CD4-positive, alpha-beta memory T cell (primary cell): ENCODE measurements at places on chromosomes 2 and 18. TPM values are rescaled to one million over a fixed set of nuclear protein-coding genes. Genes with fewer than 3 reads are reported as not detected.

The CTDSP1 gene
- total RNA-seq = 182 TPM

The NXPH2 gene
- total RNA-seq = not detected

DNA sequence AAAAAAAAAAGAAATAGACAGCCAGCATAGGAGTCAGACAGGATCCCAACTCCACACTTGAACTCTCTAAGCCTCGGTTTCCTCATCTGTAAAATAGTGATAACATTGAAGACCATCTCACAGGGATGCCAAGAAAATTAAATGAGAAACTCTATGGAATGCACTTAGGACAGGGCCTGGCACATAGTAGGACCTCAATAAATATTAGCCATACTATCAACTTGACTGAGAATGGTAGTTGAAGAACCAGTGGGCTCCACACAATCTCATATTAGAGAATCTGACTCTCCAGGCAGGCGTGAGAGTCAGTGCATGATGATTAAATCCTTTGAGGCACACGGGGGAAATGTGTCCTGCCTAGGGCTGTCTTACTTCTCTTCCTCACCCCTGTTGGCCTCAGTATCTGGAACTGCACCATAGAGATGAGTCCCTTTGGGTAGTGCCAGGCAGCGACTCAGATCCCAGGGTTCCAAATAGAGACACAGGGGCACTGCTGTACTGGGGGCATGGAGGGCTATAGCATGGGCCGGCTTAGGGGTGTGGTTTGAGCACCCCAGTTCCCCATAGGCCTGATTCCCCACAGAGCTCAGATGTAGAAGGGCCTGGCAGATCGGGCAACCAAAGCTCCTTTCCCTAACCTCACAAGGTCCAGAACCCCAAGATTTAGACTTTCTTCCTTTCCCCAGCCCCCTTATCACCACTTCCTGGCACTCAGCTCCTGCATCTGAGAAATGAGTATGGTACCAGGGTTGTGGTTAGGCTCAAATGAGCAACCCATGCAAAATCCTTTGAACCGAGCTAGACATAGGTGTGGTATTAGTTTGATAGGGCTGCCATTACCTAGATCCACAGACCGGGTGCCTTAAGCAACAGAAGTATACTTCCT is 51.3 kb upstream of the CAB39 start:
- H3K4me3 ChIP-seq = peak overlapping the region; percentile 3
- peaks cover 99% of the 10 kb centered on the region for H3K4me1 ChIP-seq
- H3K27ac ChIP-seq = peak overlapping the region; percentile 54

- H3K27me3 ChIP-seq = no peaks in the 10 kb centered on the region
- H3K27ac ChIP-seq = no peak overlapping the region
- H3K4me1 ChIP-seq = no peaks in the 10 kb centered on the region
- DNase-seq = no peak
- H3K36me3 ChIP-seq = no peaks in the 10 kb centered on the region
- H3K4me3 ChIP-seq = no peak overlapping the region
Measured at GRCh38 chr2:38244301-38244700, 132.8 kb downstream of the ATL2 start.

- no peaks in the 10 kb centered on the region for H3K36me3 ChIP-seq
- H3K27ac ChIP-seq = peak overlapping the region; percentile 14
- no peaks in the 10 kb centered on the region for H3K27me3 ChIP-seq
- no peak overlapping the region for H3K4me3 ChIP-seq
- H3K4me1 ChIP-seq = peaks cover 34% of the 10 kb centered on the region
Measured at GRCh38 chr2:241844831-241845578, 13.7 kb downstream of the PDCD1 start.

DNA sequence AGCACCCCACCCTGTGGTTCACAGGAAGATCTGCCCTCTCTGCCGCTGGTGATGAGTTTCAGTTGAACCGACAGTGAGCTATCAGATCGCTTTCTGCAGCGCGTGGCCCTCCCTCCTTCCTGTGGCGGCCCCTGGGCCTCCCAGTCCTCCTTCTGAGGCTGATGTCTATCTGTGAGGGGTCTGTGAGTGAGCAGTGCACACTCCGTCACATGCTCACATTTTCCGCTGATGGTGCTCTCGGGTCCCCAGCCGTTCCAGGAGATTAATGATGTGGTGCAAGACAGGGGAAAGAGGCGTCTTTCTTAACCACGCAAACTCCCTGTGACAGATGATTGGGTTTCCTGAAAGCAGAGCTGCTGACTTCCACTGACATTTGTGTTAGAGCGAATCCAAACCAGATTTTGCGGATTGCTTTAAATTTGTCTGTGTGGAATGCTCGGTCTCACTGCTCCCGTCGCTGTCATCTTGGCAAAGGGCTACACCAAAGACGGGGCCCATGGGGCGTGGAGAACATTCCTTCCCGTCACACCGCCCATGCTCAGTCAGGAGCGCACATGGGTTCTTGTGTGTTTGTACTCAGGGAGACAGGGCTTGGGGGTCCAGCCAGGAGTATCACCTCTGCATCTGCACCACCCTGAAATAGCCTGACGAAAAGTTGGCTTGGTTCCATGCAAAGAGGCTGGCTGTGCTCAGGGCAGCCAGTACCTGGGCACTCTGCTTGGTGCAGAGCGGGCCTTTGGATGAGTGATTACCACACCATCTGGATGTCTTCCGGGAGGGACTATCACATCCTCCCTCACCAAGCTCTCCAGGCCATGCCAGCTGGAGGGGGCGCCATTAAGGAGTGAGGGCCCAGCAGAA is 154.7 kb upstream of the HS6ST1 start:
- H3K27ac ChIP-seq = no peak overlapping the region
- H3K27me3 ChIP-seq = peaks cover 4% of the 10 kb centered on the region
- no peak overlapping the region for H3K4me3 ChIP-seq
- DNase-seq = no peak
- H3K36me3 ChIP-seq = no peaks in the 10 kb centered on the region
- peaks cover 3% of the 10 kb centered on the region for H3K4me1 ChIP-seq

- DNase-seq = no peak
- H3K36me3 ChIP-seq = no peaks in the 10 kb centered on the region
- no peak overlapping the region for H3K4me3 ChIP-seq
Measured at GRCh38 chr2:227822416-227823003, 8.9 kb downstream of the CCL20 start.

DNA sequence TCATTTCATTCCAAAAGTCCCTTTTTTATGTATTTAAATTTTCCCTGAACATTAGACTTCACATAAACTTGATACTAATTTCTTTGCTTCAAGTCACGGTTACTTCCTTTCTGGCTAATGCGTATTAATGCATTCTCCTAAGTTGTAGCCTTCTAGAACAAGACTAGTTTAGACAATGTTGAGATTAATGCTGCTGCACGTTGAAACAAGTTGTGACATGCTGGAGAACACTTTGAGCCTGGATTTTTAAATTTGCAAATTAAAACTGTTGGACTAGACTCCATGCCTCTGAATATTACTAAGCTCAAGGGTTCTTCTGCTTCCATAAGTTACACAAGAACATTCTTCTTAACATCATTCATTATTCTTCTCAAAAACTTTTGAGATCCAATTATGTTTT is 29.1 kb downstream of the ID2 start:
- H3K4me1 ChIP-seq = no peaks in the 10 kb centered on the region
- H3K4me3 ChIP-seq = no peak overlapping the region
- H3K27ac ChIP-seq = no peak overlapping the region
- no peaks in the 10 kb centered on the region for H3K27me3 ChIP-seq
- DNase-seq = no peak

GRCh38 chr2:88735853-88736252 is 44.4 kb downstream of the RPIA start:
- peaks cover 21% of the 10 kb centered on the region for H3K36me3 ChIP-seq
- H3K4me1 ChIP-seq = no peaks in the 10 kb centered on the region
- H3K4me3 ChIP-seq = no peak overlapping the region
- H3K27me3 ChIP-seq = no peaks in the 10 kb centered on the region
- H3K27ac ChIP-seq = no peak overlapping the region

- no peaks in the 10 kb centered on the region for H3K4me1 ChIP-seq
- no peaks in the 10 kb centered on the region for H3K27me3 ChIP-seq
- no peak for DNase-seq
- H3K27ac ChIP-seq = no peak overlapping the region
- no peak overlapping the region for H3K4me3 ChIP-seq
Measured at GRCh38 chr2:5791371-5791770, 99.2 kb downstream of the SOX11 start.

DNA sequence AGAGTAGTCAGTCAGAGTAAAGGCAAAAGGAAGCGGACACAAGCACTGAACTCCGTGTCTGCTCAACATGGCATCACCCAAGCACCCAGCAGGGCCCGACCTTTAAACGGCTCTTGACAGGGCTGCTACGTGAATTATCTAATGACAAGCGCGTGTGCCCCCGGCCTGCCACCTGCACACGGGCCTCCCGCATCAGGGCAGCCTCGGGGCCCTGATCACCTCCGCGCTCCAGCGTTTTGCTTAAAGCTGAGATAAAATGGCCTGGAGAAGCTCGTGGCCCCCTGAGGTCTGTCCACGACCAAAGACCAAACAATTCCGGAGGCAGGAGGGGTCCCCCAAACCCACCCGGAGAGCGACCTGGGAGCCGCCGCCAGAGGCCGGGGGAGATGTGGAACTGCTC is 376 bp downstream of the NDUFA10 start:
- H3K27me3 ChIP-seq = no peaks in the 10 kb centered on the region
- H3K36me3 ChIP-seq = peaks cover 21% of the 10 kb centered on the region
- H3K4me1 ChIP-seq = peaks cover 20% of the 10 kb centered on the region
- H3K27ac ChIP-seq = peak overlapping the region; percentile 95
- H3K4me3 ChIP-seq = peak overlapping the region; percentile 71

DNA sequence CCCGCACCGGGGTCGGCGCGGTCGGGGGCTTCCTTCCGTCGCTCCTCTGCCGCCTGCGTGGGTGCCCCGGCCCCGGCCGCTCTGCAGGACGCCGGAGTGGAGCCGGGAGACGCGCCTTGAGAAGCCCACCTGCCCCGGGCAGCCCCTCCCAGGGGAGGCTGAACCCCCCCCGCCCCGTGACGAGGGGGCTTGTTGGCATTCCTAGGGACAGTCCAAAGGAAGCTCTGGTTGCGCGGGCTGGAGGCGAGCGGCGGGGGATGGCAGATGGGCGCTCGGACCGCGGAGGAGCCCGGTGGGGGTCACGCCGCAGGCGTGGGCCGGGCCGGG is 133.5 kb upstream of the MGAT5 start:
- peak overlapping the region; percentile 70 for H3K27ac ChIP-seq
- H3K4me1 ChIP-seq = peaks cover 54% of the 10 kb centered on the region
- no peaks in the 10 kb centered on the region for H3K36me3 ChIP-seq
- no peak for DNase-seq
- H3K4me3 ChIP-seq = peak overlapping the region; percentile 66
